ENCODE measurements at places on chromosomes 1 and 21.

- no peak for DNase-seq
Measured at GRCh38 chr1:94022471-94023189, 98.3 kb downstream of the ABCA4 start.

DNA sequence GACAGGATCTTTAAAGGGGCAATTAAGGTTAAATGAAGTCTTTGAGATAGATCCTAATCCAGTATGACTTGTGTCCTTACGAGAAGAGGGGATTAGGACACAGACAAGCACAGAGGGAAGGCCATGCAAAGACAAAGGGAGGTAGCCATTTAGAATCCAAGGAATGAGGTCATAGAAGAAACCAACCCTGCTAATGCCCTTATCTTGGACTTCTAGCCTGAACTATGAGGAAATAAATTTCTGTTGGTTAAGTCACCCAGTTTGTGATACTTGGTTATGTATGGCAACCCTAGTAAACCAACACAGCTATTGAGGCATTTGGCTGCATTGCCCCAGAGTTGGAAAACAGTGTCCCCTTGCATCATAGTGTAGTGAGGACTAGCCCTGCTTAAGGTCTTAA, 121.3 kb downstream of the MAST2 start:
- DNase-seq, result no peak

DNA sequence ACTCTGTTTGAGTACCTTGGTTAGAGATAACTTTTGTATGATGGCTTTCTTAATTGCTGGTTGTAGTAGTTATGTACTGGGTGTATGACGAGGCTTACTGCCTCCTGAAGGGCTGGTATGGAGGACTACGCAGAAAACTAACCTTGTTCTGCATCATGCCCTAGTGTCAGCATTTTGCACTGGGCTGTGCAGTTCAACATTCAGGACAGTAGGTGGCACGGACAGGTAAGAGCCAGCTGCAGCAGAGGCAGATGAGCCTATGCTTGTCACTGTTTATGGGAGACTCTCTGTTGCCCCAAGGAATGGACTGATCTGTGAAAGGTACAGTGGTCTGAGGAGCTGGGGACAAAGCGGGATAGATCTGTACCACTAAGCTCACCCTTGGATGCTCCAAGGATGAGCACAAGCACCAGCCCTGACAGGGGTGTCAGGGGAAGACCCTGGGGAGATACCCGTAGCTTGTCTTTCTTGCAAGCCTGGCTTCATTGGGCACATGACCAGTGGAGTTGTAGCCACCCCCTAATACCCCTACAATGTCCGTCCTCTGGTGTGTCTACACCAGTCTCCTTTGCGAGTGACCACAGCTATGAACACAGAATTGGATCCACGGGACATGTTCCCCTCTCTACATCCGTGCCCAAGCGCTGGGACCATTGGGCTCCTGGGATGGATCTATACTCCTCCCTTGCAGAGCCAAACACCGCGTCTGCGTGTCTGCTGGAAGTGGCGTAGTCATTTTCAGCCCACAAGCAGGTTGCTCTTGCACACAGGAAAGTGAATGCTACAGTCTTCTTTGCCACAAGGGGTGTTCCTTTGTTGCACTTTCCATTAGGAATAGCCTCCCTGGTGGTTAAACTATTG, 51.1 kb upstream of the CFHR3 start:
- DNase-seq, result no peak

- DNase-seq, result no peak
Measured at GRCh38 chr1:55580845-55581332, 365.7 kb upstream of the USP24 start.

DNA sequence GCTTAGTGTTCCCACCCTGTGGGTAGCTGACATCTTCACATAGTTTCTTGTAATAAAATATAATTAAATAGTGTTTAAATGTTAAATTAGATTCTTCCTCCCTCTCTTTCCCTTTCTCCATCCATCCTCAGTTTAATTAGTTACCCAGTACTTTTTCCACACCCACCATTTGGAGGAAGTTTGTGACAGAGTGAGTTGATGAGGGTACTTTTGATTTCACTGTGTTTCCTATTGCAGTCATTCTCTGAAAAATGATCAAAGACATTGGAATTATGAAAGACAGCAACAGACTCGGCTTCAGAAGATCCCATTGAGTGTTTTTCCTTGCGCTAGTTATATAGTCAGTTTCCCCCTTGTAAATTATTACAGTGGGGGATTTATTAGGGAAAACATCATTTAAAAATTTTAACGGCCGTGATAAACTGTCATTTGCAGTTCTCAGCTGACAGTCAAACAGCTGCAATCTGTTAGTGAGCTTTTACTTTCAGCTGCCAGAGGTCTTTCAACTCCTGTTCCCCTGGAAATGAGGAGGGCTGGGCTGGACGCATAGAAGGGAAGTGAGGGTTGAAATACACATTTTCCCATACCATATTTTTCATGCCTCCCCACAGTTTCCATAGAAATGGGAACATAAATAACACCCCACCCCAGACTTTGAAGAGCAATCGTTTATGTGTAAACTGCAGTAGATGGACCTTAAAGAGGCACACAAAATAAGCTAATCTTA, 61.3 kb upstream of the CACYBP start:
- DNase-seq, result no peak

DNA sequence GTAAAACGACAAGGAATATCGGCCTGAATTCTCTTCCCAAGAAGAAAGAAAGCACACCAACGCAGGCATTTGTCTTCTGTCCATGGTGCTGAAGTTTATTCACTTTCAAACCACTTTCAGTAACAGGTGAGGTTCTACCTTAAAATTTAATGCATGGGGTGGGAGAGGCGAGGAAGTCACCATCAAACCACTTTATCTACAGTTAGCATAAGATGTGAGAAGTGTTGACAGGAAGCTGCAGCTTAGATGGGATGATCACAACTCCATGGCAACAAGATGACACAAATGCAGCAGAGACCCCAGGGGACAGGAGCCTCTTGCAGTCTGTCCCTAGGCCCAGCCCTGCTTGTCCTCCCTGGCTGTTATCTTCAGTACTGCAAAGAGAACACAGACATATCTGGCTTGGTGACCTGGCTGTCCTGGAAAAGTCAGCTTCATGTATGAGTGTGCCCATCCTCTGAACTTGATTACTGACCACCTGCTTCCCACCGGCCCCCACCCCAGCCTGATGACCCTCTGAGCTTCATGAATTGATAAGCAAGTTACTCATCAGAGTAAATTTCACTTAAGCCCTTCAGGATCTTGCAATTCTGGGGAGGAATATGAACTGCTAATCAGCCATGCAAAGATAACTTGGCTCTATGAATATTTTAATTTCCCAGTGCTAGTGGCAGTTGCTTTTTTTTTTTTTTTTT, 1.8 kb downstream of the NPPA start:
- DNase-seq, result peak; percentile 47

- peak; percentile 77 for DNase-seq
Measured at GRCh38 chr1:31815752-31816500, at the start of gene SPOCD1. Gene SPOCD1, minus strand, starts transcription at chr1:31816022. Its CDS starts 689 bp downstream, at chr1:31815333.

- no peak for DNase-seq
Measured at GRCh38 chr1:68128157-68128556, 77.7 kb upstream of the DIRAS3 start.

DNA sequence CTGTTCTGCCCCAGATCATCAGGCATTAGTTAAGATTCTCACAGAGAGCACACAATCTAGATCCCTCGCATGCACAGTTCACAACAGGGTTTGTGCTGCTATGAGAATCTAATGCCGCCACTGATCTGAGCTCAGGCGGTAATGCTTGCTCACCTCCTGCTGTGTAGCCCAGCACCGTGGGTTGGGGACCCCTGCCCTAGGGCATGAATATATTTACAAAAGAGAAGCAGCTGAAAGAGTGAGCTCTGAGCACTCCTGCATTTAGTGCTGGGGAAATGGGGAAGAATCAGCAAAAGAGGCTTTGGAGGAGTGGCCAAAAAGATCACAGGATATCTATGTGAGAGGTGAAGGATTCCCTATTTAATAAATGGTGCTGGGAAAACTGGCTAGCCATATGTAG, 5.6 kb downstream of the CFAP57 start:
- no peak for DNase-seq

- DNase-seq, result no peak
Measured at GRCh38 chr1:43232074-43232473, 37.7 kb upstream of the TMEM125 start.

- no peak for DNase-seq
Measured at GRCh38 chr1:96688767-96689166, 32.8 kb upstream of the PTBP2 start.

DNA sequence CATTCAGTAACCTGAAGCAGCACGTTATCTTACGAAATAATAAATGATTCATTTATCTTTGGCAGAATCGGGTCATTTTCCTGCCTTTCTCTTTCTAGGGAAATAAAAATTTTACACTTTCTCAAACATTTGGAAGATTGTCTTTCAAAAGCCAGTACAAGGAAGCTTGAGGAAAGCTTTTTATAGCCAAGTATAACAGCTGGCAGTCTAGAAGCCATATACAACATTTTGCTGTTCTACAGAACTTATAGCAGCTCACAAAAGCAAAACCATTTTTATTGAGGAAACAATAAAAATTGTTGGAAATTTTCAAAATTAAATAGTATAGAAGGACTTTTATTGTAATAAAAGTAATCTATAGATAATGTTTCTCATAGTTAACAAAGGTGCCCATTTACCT, 448.6 kb downstream of the SMYD3 start:
- no peak for DNase-seq

- peak; percentile 74 for DNase-seq
Measured at GRCh38 chr21:36260030-36260787, 59.8 kb upstream of the MORC3 start.

DNA sequence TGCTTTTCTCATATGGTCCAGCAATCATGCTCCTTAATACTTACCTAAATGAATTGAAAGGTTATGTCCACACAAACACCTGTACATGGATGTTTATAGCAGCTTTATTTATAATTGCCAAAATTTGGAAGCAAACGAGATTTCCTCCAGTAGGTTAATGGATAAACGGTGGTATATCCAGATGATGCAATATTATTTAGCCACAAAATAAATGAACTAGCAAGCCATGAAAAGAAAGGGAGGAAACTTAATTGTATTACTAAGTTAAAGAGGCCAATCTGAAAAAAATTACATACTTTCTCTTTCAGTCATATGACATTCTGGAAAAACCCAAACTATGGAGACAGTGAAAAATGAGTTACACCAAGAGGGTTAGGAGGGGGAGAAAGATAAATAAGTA, 76.3 kb upstream of the LRRC7 start:
- DNase-seq, result no peak

DNA sequence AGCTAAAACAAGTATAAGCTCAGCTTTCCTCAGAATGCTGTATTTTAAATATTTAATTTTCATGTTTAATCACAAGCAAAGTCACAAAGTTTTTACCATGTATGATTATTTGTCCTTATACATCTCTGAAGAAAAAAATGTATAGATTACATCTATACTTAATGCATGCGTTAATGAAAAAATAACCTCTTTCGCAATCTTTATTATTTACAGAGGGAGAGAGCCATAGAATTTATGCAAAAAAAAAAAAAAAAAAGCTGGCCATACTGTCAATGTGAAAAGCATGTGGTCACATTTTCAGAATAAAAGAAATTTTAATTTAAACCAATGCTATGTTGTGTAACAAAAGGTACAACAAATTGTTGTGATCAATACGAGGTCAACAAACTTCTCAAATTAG, 148.2 kb downstream of the AKT3 start:
- DNase-seq, result no peak

DNA sequence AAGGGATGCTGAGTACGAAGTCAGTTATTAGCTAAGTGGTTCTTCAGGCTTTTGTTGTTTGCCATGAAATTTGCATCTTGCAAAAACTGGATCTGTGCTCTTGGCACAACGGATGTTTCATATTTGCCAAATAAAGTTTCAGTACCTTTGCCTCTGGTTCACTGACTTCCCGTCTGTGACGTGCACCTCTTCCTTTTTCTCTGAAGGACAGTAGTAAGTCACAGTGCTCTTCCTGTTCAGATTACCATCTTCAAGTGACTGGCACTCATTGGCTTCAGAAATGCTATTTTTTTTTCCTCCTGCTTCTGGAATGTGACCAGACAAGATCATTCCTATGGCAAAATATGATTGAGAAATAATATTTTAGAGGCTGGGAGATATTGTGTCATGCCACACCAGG, 75.9 kb upstream of the GREM2 start:
- no peak for DNase-seq

GRCh38 chr1:200880212-200880611, 7.4 kb downstream of the GPR25 start:
- no peak for DNase-seq

DNA sequence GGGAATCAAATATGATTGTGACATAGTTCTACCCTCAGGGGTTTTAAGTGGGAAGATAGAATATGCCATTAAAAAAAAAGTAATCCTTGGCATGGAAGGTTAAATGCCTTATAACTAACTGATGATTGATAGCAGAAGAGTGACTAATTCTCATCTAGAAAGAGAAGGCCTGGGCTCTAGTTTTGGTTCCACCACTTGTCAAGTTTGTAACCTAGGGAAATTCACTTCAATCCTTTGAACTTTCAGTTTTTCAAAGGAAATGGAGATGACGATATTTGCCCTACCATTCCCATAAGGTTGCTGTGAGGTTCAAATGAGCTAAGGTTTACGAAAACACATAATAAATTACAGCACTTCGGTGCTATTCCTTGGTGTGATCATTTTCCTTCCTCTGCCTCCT, 88.5 kb downstream of the GPR88 start:
- no peak for DNase-seq

GRCh38 chr21:26554365-26554764, 18.7 kb downstream of the CYYR1 start:
- no peak for DNase-seq

GRCh38 chr1:231629132-231629531, 2.5 kb downstream of the DISC1 start:
- DNase-seq, result peak; percentile 28

DNA sequence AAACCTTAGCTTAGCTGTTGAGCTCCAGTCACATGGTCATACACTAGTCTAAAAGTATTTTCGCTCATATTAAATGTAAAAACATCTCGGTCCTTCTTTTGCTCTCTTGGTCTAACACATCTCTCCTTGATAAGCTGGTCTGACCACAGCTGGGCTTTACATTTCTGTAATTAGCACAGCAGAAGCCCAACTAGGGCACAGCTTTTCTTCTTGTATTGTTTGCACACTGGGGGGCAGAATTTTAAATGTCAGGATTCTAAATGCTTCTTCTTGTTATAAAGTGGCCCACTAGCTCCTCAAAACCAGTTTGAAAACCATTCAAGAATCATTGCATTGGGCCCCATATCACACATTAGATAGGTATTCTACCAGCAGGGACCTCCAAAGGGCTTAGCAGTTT, 289.1 kb upstream of the PKN2 start:
- no peak for DNase-seq

- DNase-seq, result peak; percentile 75
Measured at GRCh38 chr1:40508375-40509341, at the start of gene EXO5. Gene EXO5, plus strand, starts transcription at chr1:40508767. Its CDS starts 5,778 bp downstream, at chr1:40514545.

GRCh38 chr1:186611156-186611555, 69.1 kb downstream of the PTGS2 start:
- DNase-seq, result no peak

DNA sequence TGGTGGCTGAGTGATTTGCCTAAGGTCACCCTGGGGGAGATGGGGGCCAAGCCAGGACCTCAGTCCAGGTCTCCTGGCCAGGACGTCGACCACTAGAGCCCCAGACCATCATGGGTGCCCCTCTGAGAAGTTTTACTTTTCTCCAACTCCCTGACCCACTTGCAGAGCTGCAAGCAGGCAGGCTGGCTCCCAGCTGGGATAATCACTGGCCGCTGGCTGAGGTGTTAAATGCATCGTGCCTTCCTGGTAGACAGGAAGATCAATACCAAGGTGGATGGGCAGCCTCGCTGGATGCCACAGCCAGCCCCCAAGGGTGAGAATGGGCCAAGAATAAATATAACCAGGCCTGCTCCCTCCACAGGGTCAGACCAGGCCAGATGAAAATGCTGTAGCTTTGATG, 106.2 kb downstream of the EPHB2 start:
- DNase-seq, result no peak

GRCh38 chr1:89130716-89131115, 4.8 kb upstream of the GBP2 start:
- no peak for DNase-seq
